ENCODE measurements at places on chromosomes 7 and 10.
A peak's percentile ranks its signal among the peaks of the same experiment; 100 is the strongest.

DNA sequence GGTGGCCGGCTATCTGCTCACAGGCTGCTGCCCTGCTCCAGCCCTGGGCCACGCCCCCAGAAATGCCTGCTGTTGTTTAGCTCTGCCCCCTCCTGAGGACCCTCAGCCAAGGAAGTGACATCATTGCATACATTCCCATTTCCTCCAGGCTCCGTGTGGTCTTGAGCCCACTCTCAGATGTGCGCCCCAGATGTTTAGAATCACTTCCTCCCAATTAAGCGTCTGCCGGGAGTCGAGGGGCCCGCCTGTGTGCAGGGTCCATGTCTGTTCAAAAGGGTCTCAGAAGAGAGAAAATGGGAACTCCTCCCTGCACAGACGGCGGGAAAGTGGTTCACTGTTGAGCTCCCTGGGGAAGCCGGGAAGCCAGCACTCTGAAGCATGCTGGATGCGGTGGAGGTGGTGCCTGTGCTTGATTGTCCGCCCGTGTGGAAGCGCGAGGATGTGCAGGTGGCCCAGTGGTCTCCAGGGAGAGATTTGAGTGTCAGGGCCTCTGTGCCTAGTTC, 116.9 kb upstream of the PPIF start:
- no peak for DNase-seq

DNA sequence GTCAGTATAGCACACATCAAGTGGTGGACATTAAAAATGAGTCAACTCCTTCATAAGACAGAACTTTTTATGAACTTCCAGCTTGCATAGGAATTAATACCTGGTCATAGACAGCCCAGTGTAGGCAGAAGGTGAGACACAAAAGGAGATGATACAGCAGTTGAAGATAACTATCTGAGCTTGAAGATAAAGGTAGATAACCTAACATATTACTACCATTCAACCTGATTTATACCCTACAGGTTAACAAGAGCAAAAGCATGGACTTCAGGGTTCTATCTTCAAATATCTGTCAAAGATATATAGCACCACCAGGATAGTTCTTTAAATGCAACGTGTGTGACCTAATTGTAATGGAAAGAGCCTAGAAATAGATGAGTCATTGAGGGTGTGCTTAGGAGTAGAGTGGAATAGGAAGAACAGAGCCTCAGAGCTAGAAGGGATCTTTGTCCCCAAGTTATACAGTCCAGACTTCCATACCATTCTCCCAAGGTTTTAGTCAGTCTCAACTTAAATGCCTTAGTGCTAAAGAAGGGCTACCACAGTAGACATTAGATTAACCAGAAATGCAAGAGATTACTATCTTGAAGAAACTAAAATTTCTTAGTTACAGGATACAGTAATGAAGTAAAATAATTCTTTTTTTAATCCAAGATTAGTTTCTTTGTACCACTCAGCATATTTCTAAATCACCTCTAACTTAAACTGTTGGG, 9.2 kb downstream of the ZNF800 start:
- DNase-seq, result peak; percentile 36

GRCh38 chr7:116354546-116355423, 144.4 kb downstream of the TES start:
- peak; percentile 100 for DNase-seq

GRCh38 chr10:97327348-97328294, 6.9 kb downstream of the FRAT2 start:
- no peak for DNase-seq

DNA sequence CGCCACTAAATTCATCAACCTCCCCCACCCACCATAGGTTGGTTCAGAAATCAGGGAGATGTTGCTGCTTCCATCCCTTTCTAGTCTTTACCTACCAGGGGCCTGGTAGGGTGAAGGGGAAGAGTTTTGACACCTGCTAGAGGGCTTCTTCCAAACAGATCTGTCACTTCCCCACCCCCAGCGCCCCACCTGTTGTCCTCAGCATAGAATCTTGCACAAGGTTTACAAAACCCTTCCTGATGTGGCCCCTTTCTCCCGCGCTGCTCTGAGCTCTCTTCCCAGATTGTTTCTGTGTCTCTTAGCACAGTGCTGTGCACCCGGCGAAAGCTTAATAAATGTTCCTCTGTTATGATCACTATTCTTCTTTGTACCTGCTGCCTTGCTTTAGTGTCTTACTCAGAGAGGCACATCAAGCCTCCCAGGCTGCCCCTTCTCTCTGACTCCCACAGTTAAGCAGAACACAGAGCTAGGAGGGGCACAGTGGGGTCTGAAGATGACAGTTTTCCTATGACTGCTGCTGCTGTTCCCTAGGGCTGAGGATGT, 11.2 kb upstream of the C10orf95 start:
- DNase-seq, result no peak
